Globus pallidus (tissue), 1 donor: ENCODE measurements at places on chromosomes 3 and 15.

- DNase-seq: no peak
These were observed 82.7 kb downstream of the SLC25A26 start for GRCh38 chr3:66303491-66303901.

- no peak for DNase-seq
These were observed 26.1 kb downstream of the TAMM41 start for GRCh38 chr3:11820531-11821041.

- DNase-seq: no peak
These were observed 12.7 kb upstream of the CFAP100 start for GRCh38 chr3:126381966-126382365.

DNA sequence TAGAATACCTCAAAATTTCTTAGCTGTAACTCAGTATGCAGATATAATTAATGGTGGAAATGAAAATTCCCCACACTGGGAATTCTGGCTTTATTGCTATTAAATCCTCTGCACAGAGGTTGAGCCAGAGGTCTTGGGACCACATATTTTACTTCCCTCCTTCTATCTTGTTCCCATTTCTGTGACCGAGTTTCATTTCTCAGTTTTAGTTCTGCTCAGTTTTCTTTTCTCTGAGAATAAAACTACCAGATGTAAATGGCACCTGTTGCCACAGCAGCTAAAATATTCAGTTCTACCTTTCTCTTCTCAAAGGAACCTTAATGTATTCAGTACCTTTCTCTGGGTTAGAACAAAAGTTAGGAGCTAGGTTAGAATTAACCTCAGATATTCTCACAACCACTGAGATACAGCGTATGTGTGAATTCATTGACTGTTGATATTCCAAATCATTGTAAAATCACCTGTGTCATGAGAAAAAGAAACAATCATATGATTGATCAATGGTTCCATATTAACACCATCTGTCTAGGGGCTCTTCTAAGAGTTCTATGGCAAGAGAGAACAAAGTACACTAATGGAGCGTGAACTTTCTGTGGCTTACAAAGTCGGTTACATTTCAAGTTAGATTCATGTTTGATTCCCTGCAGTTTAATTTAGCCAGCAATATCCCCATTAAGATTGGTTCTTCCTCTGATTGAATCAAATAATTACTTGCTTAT lies 374.1 kb downstream of the EFHB start:
- no peak for DNase-seq

DNA sequence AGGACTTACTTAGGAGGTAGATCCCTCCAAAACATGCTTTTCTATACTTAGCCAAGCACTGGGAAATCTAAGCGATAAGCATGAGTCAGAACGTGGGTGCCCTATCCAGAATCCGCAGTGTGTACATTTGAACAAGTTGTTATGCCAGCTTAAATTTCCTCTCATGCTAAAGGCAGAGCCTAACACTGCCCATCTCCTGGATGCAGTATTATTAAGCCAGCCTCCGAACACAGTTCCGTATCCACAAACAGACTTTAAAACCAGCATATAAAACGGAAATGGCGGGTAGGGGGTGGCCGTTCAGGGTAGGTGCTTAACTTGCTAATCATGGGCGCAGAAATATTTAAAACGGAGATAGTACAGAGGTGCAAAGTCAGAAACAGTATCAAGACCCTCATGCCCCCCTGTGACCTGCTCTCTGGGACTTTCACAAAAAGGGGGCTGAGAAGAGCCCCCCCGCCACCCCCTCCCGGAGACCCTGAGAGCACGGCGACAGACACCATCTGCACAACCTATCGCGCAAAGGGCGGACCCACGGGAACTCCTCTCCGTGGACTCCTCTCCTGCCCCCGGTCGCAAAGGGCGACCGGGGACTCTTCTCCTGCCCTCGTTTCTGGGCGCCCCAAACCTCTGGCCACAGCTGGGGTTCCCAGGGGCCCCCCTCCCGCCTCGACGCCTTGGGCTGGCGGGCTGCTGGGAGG lies 889 bp upstream of the LRRIQ4 start:
- DNase-seq: no peak

- no peak for DNase-seq
These were observed 878.1 kb downstream of the SI start for GRCh38 chr3:164200053-164200823.

DNA sequence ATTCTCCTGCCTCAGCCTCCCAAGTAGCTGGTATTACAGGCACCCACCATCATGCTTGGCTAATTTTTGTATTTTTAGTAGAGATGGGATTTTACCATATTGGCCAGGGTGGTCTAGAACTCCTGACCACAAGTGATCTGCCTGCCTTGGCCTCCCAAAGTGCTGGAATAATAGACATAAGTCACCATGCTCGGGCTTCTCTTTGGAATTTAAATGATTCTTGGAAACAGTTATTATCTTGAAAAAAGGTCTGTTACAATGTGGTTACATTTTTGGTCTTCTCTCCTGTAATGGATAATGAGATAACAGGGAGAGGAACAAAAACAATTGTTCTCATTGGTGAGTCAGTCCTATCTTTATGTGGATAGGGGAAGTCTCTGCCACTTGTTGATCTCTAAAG lies 59.8 kb upstream of the AADACL2 start:
- no peak for DNase-seq

GRCh38 chr15:66252685-66253417 lies 699 bp downstream of the MEGF11 start:
- DNase-seq: no peak

DNA sequence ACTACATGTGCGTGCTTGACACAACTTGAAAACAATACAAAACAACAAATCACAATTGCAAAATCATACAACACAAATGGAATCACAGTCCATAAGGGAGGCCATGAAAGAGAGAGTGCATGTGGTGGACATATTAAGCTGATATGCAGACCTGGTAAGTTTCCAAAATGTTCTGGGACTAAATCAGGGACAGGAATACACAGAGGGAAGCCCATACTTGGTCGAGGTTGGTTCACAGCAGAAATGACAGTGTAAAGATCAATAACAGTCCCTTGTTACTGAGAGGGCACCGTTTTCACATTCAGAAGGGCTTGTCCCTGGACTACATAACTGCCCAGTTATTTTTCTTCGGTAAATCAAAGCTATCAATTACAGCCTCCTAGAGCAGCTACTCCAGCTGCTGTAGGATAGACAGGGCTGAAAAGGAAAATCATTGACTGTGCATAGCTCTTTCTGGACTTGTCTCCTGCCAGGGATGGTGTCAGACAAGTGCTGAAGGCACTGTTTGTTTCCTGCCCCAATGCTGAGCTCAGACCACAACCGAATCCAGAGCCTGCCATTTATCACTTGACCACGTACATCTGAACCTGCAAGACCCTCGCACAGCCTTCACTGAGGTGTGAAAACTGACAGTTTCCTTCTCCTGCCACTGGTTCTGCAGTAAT lies 79.5 kb upstream of the KCNMB2 start:
- peak; percentile 11 for DNase-seq

- no peak for DNase-seq
These were observed 17.7 kb downstream of the STARD9 start for GRCh38 chr15:42593143-42593542.

DNA sequence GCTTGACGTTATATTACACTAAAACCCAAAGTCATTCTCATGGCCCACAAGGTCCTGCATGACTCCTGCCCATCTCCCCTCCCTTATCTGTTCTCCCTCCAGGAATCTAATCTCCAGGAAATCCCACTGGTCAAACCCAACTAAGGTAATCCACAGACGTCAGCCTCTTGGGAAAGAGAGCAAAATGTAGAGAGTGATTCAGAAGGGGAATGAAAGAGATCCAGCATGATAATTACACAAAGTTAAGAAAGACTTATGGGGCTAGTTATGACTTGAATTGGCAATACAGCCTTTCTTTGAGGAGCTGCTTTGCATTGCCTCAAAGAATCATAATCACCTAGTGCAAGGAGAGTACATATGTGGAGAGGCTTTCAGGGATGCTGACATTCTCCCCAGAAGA lies 137.8 kb upstream of the MYRIP start:
- no peak for DNase-seq

- no peak for DNase-seq
These were observed 127.7 kb upstream of the DLG1 start for GRCh38 chr3:197426121-197426566.

DNA sequence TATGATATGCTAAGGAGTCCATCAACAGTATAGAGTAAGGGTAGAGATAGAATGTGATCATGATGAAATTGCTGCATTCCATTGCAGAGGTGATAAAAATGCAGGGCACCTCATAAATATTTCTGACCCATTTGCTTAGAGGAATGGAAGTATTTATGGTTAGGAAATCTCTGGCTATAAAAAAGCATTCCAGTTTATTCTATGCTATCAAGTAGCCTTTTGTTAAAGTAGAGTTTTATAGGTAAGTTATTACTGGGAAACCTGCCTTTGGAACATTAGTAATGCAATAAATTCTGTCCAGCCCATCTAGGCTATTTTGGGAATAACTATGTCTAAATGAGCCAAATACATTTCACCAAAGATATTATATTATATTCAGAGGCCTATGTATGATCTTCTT lies 19.8 kb upstream of the STRIT1 start:
- no peak for DNase-seq

DNA sequence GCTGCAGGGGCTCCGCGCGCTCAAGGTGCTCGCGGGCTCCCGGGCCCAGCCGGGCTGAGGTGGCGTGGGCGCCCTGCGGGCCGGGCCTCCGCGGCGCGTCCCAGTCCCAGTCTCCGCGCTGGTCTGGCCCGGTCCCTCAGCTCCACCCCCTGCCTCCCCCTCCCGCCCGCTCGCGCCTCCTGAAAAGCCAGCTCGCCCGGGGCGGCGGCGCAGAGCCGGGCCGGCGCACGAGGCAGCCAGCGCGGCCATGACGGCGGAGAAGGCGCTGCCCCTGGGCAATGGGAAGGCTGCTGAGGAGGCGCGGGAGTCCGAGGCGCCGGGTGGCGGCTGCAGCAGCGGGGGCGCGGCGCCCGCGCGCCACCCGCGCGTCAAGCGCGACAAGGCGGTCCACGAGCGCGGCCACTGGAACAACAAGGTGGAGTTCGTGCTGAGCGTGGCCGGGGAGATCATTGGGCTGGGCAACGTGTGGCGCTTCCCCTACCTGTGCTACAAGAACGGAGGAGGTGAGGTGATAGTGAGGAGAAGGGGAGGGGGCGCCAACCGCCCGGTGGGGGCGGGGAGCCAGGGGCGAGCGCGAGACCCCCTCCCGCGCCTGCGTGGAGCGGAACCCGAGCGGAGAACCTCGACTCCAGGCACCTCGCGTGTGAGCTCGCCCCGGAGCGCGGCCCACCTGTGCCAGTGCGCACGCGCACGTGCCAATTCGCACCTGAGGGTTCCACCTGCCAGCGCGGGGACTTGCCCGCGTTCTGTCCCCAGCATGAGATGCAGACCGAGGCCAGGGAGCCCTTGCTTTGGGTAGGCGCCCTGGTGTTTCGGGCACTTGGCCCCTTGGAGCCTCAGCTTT lies at the start of gene SLC6A11:
Gene SLC6A11 (plus strand): TSS at position 210 of the 844 bp plus-strand sequence. CDS start 38 bp downstream, at position 248.
- peak; percentile 23 for DNase-seq

- DNase-seq: no peak
These were observed 54.4 kb upstream of the LRRN1 start for GRCh38 chr3:3744826-3745225.

- DNase-seq: no peak
These were observed 30.9 kb upstream of the XYLB start for GRCh38 chr3:38315488-38316230.

GRCh38 chr15:60887139-60887538 lies 342.0 kb downstream of the RORA start:
- no peak for DNase-seq

GRCh38 chr15:34610354-34610753 lies 26.9 kb upstream of the GOLGA8B start:
- DNase-seq: no peak

DNA sequence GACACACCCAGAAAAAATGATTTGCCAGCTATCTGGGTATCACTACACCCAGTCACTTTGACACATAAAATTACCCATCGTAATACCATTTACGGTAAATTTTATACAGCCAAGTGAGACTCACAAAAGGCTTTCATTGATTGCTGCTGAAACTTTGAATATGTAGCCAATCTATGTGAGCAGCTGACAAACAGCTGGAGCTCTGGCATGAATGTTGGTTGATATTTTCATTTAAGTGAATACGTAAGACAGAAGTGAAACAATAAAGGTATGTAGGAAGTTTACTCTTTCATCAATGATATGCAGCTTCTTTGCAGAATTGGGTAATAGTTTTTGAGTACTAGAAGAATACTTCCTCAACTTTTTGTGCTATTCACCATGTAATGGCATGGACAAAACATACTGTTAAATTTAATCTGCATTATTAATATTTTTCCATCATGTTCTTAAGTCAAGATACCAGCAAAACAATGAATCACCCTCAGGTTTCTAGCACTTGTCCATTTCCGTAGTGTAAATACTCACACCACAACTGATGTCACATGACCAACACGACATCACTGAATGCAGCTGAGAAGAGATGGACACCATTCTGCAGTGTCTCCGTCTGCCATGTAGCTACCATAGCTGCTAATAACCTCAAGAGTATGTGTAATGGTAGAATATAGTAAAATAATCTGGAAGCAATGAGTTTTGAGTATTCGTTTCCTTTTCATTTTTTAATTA lies 205.9 kb upstream of the HES1 start:
- DNase-seq: no peak

DNA sequence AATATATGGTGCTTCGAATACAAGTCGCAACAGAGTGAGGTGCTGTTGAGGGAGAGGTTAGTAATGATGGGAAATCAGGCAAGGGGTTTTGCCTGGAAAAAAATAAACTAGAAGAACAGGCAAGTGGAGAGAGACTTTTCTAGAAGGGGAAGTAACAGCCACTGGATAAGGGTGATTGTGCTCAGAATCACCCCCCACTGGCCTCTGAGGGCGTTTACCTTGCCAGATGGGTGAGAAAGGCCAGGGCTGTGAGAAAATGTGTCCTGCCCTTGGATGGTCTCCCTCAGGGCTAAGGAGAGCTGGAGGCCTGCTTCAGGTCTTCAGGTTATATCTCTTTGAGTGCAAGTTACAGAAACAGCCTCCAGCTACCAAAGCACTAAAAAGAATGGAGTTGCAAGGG lies 151.8 kb downstream of the MEX3B start:
- DNase-seq: no peak

DNA sequence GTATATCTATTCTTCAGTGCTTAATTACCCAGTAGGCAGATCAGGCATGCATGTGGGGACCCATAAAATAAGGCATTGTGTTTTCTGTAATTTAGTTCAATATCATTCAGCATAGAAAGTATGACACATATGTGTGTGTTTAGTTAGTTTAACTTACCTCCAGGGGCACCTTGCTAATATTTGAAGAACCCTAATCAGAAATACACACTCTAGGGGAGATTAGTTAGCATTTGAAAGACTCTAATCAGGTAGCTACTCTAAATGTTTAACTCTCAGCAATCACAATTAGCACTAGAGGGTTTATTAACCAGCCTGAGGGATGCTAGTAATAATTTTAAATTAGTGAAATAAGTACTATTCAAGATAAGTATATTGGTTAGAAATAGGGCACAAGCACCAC lies 104.5 kb downstream of the ECT2 start:
- DNase-seq: no peak

DNA sequence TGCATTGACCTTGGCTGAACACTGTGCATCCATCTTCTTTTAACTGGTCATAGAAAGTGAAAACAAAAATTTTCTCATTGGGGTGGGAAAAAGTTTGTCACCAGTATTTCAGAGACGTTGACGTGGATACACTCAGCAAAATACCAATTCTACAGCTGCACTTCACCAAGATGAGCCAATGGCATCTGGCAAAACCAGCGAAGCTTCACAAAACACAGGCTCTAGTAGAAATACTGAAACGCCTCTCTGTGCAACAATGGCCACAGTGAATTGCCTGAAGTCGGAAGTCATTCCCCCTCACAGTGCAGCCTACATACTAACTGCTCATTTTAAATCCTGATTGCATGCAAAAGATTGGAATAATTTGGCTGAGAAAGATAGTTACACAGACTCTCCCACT lies 17.0 kb downstream of the PCYT1A start:
- peak; percentile 34 for DNase-seq
